Left cardiac atrium (tissue), 4 donors: ENCODE measurements at places on chromosomes 1 and 21.

DNA sequence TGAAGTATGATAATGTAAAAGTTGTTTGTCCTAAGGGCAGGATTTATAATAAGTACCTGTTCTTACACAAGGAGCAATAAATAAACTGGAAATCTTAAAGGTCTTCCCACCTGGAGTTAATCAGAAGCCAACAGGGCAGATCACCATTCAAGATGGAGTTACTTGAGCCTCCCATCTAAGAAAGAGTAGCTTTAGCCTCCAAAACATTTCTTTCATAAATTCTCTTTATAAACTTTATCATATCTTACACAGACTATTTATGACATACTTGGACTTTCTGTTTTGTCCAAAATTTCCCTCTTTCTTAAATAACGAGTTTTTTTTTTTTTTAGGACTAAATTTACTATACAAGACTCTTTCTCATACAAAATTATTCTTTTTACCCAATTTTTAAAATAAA is 18.5 kb downstream of the OR2T1 start:
- DNase-seq: no peak

- no peak for DNase-seq
Measured at GRCh38 chr1:119987686-119988085, 81.8 kb downstream of the NOTCH2 start.

DNA sequence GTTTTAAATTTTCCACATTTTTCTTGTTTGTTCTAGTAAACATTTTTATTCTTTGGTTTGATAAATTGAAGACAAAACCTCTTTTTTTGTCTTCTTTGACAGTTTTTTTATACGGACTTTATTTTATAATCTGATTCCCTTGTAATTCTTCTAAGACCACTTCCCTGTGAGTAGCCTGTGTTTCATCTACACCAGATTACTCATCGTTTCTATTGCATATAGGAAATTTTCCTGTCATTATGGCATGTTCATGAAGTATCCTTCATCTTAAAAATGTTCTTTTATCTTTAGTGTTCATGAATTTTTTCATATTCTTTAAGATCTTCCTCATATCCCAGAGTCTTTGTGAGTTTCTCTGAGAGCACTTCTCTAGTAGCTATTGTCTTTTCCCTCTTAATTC is 109.8 kb downstream of the USP25 start:
- no peak for DNase-seq

DNA sequence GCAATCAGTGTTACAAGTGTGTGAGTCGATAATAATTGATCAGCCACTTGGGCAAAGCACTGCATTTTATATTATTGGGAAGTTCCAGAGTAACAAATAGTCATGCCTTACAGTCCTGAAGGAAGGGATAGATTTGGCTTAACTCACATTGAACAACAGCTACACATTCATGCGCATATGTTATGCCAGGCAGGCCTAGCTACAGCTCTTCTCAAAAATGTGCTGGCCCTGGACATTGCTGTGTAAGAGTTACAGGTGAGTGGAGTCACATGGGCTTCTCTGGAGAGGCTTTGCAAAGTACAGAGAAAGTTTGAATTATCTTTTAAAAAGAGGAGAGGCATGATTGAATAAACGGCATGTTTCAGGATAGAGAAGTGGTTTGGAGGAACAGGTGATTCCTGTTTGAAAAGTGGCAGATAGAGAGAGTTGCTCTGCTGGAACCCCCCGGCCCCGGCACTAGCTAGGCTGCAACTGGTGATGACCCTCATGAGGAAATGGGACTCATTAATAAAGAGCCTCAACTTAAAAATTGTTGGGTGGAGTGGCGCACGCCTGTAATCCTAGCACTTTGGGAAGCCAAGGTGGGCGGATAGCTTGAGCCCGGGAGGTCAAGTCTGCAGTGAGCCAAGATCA is 200.6 kb downstream of the CRB1 start:
- DNase-seq: no peak

DNA sequence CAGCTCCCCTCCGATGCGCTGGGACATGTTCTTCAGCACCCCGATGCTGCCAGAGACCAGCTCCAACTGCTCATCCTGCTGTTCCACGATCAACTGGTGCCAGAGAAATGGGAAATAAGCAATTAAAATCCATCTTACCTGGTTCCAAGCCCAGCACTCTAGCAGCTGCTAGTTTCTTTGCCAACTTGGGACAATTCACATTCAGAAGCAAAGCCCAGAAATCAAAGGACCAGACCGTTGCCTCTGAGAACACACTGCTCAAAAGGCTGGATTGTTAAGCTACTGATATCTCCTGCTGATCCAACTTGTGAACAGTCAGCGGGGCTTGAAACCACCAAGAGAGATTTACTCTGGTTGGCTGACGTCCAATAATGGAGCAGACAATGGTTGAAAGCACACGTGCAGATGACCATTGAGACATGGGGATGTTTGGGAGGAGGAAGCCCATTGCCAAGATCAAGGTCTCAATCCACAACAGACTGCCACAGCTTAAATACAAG is 34.4 kb downstream of the STX6 start:
- DNase-seq: no peak

DNA sequence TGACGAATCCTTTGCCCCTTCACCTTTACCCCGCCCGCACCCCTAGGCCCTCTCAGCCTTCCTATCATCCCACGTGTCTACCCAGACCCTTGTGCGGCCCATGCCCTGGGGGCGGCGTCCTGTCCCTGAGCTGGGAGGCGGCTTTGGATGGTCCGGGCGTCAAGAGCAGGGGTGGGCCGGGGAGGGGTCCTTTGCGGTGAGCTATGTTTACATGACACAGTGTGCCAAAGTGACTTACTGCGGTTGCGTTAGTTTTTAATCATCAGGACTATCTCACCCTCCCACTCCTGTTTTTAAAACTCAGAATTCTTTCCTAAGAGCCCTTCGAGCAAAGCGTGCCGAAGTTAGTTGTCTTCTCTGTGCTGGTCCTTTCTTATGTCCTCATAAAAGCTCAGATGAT is 144.6 kb downstream of the PGBD5 start:
- DNase-seq: no peak

GRCh38 chr1:12636098-12636950 is 7.6 kb upstream of the AADACL4 start:
- peak; percentile 60 for DNase-seq

- no peak for DNase-seq
Measured at GRCh38 chr1:3603571-3604467, 7.5 kb downstream of the MEGF6 start.

GRCh38 chr1:8911416-8912309 is 33.2 kb upstream of the ENO1 start:
- DNase-seq: no peak

DNA sequence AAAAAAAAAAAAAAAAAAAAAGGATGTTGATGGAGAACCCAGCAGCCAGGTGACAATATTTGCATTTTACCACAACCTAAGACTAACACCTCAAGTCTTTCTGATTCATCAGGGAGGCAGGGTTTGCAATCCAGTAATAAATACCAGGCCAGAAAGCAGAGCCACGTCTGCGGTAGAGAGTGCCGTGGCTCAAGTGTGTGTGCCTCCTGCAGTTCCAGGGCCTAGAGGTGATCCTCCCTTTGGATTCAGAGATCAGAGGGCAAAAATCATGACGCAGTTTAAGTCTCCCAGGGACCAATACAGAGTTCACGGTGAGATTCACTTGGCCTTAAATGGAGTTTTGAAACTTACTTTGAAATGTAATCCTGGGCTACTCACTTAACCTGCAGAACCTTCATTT is 34.9 kb downstream of the TMCO4 start:
- DNase-seq: no peak

GRCh38 chr1:209783386-209783785 is 973 bp downstream of the C1orf74 start:
- no peak for DNase-seq

GRCh38 chr21:31526040-31526439 is 133.5 kb upstream of the SOD1 start:
- no peak for DNase-seq

DNA sequence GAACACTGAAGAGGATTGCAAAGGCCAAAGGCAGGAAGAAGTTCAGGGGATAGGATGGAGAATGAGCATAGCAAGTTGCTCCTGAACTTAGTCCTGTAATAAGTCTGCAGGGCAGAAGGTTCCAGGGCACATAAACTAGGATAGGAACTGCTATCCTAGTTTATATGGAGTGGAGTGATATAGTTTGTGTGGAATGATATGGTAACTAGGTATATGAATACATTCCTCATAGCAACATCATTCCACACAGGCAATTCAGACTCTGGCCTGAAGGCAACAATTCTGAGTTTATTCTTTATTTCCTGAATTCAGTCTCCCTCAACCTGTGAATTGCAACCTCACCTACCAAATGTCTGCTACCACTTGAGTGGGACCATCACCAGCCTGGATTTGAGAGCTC is 154.9 kb upstream of the GREM2 start:
- no peak for DNase-seq

- DNase-seq: no peak
Measured at GRCh38 chr1:6795661-6796060, 10.4 kb downstream of the CAMTA1 start.

DNA sequence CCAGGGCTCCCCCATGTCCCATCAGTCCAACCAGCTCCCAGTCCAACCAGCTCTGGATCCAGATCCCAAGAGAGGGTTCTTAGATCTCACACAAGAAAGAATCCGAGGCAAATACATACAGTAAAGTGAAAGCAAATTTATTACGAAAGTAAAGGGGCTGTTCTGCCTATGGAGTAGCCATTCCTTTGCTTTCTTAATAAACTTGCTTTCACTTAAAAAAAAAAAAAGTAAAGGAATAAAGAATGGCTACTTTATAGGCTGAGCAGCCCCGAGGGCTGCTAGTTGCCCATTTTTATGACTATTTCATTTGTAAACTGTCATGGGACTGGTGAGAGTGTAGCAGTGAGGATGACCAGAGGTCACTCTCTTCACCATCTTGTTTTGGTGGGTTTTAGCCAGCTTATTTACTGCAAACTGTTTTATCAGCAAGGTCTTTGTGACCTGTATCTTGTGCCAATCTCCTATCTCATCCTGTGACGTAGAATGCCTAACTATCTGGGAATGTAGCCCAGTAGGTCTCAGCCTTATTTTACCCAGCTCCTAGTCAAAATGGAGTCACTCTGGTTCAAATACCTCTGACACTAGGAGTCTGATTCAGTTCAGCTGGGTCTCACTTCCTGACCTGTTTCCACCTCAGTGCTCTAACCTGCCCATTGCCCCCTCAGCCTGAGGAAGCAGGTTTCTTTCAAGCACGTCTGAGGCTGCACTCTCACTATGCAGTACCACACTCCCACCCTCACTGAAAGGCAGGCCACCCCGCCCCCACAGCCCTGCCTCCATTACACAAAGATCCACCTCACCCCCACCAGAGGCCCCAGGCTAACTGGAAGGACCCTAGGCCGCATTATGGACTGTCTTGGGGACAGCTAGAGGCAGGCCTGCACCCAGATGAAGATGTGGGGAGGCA is 26.5 kb upstream of the ATP2B4 start:
- DNase-seq: no peak

GRCh38 chr1:74548961-74549750 is 36.7 kb upstream of the LRRC53 start:
- no peak for DNase-seq

DNA sequence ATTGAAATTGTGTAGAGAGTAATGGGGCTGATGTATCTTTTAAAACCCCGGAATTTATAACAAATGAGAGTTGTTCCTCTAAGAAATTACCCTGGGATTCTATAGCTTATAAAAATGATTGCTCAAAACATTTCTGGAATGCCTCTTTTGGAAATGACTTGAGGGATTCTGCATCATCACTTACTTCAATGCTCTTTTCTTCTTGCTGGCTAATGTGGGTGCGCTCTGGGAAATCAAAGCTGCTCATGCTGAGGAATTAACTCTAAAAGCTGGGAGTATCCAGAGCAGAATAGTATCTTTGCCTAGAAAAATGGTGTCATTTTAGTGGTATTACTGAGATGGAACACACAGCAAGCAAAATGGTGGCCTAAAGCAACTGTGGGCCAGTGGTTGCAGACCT is 23.0 kb upstream of the TBX15 start:
- DNase-seq: no peak

DNA sequence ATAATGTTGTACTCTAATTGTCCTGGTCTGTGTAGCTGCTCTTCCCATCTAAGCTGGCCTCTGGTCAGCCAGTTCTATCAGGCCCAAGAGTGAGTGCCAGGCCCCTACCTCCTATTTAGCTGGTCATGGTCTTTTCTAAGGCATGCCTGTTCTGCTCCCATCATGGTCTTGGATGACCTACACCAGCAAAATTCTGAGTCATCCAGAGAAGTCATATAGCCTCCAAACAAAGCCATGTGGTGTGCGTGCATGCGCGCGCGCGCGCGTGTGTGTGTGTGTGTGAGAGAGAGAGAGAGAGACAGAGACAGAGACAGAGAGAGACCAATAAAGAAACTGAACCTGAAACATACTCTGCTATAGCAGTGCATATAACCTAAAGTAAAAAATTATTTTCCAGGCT is 254.4 kb downstream of the BRINP2 start:
- no peak for DNase-seq

DNA sequence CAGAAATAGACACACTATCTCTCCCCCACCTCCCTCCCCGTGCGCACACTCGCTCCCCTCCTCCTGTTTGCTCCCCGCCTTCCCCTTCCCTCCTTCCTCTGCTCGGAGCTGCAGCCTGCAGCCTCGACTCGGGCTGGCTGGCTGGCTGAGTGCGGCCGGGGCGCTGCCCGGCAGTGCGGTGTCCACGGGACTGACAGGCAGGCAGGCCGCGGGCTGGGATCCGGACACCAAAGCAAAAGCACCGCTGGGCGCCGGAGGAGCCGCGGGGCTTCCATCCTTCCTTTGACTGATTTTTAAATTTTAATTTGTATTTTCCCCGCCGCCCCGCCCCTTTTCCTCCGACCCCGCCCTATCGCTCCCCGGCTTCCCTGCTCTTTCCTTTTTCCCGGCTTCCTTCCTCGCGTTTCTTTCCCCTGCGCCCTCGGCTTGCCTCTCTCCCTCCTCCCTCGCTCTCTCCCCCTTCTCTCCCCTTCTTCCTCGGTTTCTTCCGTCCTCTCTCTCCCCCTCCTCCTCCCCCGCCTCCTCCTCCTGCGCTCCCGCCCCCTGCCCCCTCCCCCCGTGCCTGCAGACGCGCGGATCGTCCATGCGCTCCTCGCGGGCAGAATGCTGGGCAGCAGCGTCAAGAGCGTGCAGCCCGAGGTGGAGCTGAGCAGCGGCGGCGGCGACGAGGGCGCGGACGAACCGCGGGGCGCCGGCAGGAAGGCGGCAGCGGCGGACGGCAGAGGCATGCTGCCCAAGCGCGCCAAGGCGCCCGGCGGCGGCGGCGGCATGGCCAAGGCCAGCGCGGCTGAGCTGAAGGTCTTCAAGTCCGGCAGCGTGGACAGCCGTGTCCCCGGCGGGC is 109.4 kb downstream of the NAV1 start:
- DNase-seq: peak; percentile 59

- DNase-seq: no peak
Measured at GRCh38 chr1:167083066-167083665, 7.0 kb downstream of the GPA33 start.

DNA sequence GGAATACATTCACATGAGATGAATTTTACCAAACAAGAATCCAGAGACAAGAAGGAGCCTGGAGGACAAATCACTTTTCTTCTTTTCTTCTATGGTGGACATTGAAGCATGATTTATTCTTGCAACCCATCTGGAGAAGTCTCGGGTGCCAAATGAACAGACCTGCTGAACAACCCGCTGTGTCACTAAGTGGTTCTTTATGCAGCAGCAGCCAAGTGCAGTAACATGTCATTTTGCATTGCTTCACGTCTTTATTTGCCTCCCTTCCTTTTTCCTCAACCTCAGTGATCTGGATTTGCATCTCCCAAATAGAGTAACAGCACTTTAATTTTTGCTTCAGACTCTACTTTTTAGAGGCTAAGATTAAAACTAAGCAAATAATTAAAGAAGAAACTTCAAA is 50.0 kb upstream of the TENT5C start:
- DNase-seq: no peak

GRCh38 chr1:194062962-194063361 is 876.5 kb upstream of the B3GALT2 start:
- DNase-seq: no peak

GRCh38 chr1:117284399-117285215 is 73.9 kb upstream of the VTCN1 start:
- DNase-seq: no peak
